ENCODE measurements at places on chromosomes 1 and 21.

DNA sequence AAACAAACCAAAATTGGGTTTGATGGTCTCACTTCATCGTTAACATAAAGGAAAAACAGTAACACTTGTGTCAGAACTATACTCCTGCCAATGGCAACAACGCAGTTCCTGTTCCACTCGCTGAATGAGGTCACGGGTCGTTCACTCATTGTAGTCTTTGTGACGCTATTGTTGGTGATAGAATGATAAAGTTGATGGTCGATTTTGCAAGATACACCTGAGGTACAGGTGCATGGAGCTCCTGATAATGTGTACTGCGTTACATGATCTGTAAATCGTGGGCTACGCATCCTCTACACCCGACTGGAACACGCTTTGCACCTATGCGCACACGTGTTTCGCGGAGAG is 391 bp upstream of the CENPS start:
- no peak for DNase-seq

GRCh38 chr1:43322506-43322905 is 15.1 kb upstream of the MPL start:
- DNase-seq, result no peak

- no peak for DNase-seq
Observed at GRCh38 chr1:157110003-157110402, 10.4 kb upstream of the ETV3L start.

DNA sequence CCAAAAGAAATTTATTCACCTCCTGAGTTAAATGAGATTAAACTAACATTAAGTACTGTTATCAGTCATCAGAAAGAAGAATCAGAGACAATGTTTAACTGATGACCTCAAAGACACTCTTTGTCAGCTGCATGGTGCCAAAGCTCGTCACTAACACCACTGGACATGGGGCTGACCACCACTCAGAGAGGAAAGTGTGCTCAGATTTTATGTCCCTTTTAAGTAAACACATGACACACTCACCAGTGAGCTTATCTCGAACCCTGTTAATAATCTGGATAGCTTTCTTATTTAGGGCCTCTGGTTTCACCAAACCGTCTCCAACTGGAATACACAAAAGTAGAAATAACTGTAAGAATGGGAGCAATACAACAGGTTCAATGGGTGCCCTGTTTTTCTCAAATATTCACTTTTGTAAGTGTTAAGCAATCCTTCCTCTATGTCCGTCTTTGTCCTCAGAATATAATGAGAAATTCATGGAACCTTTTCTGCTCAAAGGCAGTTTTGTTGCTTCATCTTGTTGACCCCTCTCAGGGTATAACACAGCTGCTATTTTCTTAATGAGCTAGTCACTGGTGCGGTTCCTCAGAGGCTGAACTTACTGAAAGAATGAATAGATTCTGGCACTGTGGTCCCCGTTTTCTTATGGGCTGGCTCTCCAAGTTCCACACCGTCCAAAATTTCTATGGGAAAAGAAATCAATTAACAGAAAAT is 9.5 kb upstream of the EXOSC10 start:
- DNase-seq, result no peak

GRCh38 chr1:240743705-240744104 is 131.8 kb upstream of the GREM2 start:
- no peak for DNase-seq

DNA sequence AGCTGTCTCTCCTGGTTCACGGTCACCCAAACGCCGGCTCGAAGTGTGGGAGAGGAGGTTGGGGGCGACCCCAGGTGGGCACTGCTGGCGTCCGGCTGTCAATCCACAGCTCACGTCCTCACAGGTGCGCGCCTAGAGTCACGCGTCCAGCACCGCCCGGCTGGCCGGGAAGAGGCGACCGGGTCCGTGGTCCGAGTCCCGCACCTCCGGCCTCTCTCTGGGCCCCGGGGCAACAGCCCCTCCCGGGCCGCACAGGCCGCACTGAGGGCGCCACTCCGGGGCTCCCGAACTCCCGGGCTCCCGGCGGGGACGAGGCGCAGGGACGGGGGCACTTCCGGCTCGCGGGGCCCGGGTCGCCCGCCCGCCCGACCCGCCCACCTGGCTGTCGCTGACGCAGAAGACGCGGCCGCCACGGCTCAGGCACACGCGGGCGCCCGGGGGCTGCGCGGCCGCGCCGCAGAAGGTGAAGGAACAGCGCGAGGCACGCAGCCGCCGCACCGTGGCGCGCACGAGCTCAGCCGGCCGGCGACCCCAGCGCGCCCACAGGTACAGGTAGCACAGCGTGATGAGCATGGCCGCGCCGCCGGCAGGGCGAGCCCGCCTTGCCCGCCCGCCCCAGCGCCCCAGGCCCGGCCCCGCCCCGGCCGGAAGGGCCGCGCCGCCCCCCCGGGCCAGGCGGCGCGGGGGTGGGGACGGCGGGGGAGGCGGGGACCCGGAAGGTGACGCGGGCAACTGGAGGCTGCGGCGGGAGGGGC is at the start of gene HLCS:
Gene HLCS (minus strand): TSS at position 604 of the 755 bp plus-strand sequence. CDS start 31 bp downstream, at position 573.
- peak; percentile 57 for DNase-seq

DNA sequence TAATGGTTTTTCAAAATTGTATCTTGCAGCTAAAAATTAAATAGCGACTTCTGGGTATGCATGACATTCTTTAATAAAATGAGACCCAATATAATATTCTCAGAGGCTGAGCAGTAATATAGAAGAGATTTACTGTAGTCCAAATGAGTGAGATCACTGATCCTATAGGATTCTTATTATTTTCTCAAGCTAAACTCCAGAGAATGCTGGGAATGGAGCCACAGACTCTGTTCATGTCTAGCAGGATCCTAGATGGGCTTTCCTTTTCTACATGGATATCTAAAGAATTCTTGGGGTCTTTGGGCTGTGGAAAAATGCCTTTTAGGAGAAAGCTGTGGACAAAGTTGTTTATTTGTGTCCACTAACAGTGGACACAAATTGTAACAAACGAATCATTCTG is 150.7 kb upstream of the ZNF644 start:
- no peak for DNase-seq

DNA sequence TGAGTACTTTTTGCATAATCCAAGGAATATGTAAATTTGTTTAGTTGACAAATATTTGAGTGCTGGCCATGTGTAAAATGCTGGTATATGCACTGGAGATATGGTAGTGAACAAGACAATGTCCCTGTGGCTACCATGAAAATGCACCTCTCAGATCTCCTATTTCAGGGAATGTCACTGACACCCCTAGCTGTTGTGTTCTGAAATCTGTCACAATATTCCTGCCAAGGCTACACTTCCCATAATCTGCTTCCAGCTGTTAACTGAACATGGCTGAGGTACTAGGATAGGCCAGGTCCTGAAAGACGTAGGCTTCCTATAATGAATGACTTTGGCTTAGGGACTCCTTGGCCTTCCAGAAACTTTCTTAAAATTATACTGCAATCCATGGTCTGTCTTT is 197.8 kb downstream of the ZNF648 start:
- DNase-seq, result no peak

- DNase-seq, result no peak
Observed at GRCh38 chr1:16232316-16232710, 4.7 kb downstream of the CPLANE2 start.

DNA sequence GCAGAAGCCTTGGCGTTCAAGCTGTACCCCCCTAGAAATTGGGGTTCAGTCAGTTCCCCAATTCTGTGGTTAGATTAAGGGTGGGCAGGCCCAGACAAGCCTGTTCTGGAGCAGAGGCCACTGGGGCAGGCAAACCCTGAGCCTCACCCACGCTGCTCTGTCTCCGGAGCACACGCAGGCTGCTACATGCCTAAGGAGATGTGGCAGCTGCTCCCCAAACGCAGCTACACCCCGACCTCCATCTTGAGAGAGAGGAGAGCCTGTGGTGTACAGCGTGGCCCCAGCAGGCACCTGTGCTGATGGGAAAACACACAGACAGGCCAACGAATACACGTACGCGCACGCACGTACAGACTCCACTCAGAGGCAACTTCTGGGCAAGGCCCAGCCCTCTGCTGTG is 33.9 kb upstream of the GRHL3 start:
- no peak for DNase-seq

- DNase-seq, result no peak
Observed at GRCh38 chr1:189616893-189617292, 860.8 kb downstream of the BRINP3 start.

DNA sequence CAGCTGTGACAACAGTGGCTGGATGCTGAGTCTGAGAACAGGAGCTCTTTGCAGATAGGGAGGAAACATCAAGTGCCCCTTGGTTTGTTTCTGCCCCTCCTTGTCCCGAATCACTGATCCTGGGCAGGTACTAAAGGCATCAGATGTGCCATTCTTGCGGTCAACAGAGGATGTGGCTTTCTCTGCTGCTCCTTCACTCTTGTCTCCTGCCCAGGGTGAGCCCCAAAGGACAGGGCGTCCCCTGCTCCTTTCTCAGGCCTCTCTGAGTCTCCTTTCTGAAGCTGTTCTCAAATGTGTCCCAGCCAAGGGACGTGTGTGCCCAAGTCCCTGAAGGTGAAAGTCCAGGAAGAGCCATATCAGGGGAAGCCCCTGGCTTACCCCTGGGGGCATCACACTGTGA is 31.7 kb downstream of the SLC37A1 start:
- DNase-seq, result no peak

DNA sequence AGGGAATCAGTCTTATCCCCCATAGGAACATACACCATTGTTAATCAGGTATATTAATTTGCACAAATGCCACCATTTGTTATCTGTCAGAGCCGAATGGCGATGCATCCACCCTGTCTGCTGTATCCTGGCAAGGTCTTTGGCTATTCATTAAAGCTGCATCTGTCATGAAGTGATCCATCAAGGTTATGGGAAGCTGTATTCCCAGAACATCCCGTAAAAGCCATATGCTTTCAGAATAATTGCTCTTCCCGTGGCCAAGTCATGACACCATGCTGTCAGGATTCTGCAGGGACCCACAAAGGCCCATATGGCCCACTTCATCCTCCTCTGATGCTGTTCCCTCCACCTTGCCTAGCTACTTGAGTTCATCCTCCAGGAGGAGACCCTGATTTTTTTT is 103.9 kb downstream of the RAVER2 start:
- DNase-seq, result no peak

DNA sequence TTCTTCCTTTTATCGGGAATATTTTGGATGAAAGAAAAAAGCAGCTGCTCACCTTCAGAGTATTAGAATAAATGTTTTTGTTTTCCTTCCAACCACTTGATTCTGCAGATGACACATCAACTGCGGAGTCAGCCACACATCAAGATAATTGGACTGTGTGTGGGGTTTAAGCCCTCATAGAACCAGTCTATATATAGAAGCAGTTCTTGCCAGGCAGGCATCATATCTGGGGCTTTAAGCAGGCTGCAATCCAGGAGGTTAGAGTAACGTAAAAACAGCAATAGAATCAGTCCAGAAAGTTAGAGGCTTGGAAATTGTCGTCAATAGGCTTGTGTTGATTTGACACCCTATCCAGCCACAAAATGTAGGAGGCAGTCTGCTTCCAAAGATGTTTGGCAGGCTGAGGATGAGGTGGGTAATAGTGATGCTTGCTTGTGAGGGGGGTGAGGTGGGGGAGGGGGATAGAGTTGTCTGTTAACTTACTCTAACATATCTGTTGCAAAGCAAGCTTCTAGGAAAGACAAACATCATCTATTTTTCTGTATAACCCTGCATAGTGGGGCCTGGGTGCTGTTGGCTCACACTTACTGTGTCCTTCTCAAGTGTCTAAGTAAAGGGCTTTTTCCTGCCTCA is 64.8 kb downstream of the PEX14 start:
- no peak for DNase-seq

DNA sequence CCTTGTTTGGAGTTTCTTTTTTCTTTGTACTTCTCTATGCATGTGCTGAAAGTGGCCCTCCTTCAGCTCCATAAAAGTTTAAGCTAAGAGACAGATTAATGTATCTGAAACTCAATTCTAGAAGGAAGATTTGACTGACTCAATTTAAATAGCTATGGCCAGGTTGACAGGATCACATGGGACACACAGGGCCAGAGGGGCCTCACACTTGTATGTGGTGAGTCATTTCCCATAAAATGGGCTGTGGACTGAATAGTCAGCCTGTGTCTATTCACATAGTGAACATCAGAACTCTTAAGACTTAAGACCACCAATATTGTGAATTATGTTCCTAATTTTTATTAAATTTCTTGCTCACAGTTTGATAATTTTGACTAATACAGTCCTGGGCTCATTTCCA is 45.7 kb upstream of the DEPDC1 start:
- no peak for DNase-seq

- DNase-seq, result no peak
Observed at GRCh38 chr21:32764186-32764585, 7.4 kb downstream of the PAXBP1 start.

DNA sequence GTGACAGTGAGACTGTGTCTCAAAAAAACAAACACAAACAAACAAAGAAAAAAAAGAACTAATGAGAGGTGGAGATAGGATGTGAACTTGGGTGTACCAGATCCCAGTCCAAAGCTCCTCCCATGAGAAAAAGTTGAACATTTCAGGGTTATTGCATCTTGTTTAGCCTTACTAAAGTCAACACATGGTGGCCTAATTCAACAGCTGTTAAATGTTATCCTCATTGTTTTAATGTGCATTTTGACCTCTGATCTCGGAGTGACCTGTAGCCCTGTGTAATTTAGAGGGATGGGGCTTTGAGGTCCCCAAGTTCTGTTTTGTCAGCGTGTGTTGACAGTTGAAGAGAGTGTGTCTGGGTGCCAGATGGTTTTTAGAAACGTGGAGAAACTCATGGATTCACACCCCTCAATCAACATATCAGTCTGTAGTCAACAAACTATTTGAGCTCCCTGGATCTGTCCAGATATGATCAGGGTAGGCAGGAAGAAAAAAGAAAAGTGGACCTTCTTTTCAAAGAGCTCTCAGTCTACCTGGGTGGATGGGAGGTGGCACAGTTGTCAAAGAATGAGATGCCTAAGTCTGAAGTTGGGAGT is 34.7 kb downstream of the PTPRU start:
- DNase-seq, result no peak

- no peak for DNase-seq
Observed at GRCh38 chr1:45430490-45430889, 60.5 kb downstream of the TESK2 start.

DNA sequence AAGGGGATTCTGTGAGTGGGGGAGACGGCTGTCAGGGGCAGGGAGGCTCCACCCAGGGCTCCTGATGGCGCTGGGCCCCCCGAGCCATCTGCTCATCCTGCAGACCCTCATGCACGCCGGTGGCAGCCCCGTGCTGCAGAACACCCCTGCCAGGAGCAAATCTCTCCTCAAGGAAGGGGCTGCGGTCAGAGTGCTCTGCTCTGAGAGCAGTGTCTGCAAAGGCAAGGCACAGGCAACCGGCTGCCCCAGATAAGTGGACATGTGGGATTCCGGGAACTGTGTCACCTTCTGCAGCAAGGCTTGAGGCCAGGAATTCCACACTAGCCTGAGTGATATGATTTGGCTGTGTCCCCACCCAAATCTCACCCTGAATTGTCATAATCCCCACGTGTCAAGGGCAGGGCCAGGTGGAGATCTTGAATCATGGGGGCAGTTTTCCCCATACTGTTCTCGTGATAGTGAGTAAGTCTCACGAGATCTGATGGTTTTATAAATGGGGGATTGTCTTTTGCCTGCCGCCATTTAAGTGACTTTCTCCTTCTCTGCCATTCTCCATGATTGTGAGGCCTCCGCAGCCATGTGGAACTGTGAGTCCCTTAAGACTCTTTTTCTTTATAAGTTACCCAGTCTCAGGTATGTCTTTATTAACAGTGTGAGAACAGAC is 101.0 kb downstream of the PDE9A start:
- no peak for DNase-seq

Measured in effector CD8-positive, alpha-beta T cell (primary cell).